ENCODE measurements at places on chromosomes 2 and 18. TPM values are rescaled to one million over a fixed set of nuclear protein-coding genes. Genes with fewer than 3 reads are reported as not detected.

RTP5 gene
- total RNA-seq, result 2.5 TPM

THUMPD2 gene
- 30.3 TPM for total RNA-seq

TRIM43 gene
- not detected for total RNA-seq

CCDC74A gene
- 4.1 TPM for total RNA-seq

DNAH7 gene
- 16.5 TPM for total RNA-seq

TMEFF2 gene
- 50.4 TPM for total RNA-seq

IL1A gene
- not detected for total RNA-seq

CRYGC gene
- not detected for total RNA-seq

HIBCH gene
- total RNA-seq, result 19.2 TPM

TTR gene
- 0.31 TPM for total RNA-seq

EMILIN1 gene
- 4.5 TPM for total RNA-seq

FER1L5 gene
- 0.47 TPM for total RNA-seq

GRCh38 chr2:26382564-26382963 lies 19.2 kb upstream of the DRC1 start:
- DNase-seq, result no peak

DNA sequence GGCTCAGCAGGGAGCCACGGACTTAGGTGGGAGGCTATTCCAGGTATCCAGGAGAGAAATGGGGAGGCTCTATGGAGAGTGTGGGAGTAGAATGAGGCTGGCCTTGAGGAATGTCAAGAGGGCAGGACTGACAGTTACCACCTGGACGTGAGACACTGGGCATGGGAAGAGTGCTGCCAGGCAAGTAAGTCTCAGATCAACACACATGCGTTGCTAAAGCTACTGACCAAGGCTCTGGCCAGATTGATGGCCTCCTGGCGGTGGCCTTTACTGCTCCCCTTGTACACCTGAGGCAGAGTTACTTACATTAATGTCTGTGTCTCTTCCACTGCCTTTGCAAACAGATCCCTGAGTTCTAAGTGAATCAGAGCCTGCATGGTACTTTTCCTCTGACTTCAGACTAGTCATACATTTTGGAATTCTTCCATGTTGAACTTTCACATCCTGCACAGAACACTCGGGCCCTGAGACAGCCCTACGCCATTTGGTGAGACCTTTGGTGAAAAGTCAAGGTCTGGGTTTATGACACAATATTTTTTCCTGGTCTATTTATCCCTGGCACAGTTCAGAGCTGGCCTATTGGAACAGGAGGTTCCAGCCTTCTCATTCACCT lies 398.8 kb upstream of the TRIB2 start:
- no peak for DNase-seq

DNA sequence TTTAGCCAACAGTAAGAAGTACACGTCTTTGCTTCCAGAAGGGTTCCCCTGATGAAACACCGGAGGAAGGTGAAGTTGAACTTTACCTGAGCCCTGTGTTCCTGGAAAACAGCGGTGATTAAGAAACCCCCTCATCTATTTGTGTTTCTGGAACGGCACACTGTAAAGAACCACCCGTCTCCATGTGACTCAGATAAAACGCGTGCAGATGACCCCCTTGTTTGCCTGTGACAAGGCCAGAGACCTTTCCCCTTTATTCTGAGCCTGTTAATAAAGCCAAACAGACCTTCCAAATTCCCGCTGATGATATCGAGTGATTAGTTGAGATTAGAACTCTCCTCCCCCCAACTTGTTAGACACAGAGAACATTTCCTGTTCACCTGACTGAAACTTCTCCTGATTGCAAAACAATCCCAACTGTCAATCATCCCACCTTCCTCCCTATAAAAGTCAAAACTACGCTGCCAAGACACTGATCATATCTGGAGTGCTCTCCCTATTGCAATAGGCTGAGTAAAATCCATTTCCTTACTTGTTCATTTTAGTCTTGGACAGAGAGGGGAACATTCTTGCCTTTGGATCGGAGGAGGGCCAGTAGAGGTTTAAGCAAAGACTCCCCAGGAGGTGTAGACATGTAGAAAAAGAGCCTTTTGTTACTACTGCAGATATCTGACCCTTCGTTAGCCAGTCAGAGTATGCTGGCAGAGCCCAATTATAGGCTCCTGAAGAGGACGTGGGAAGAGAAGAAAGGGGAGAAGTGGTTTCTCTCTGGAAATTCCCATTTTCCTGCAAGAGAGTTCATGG lies 914 bp upstream of the IWS1 start:
- no peak for DNase-seq

GRCh38 chr2:64698668-64699444 lies 45.1 kb upstream of the SERTAD2 start:
- DNase-seq, result no peak

DNA sequence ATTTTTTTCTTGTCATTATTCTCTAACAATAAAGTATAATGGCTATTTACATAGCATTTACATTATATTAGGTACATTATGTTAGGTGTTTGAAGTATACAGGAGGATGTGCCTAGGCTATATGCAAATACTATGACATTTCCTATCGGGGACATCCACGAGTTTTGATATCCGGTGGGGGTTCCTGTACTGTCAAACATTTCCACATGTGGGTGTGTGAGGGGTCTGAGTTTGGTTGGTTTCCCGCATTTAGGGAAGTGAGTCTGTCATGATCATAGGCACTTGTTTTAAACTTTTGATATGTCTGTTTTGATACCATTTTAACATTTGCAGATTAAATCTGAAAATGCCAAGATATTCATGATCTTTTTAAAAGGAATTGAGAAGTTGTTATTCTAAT lies 76.0 kb downstream of the CEP192 start:
- DNase-seq, result no peak

DNA sequence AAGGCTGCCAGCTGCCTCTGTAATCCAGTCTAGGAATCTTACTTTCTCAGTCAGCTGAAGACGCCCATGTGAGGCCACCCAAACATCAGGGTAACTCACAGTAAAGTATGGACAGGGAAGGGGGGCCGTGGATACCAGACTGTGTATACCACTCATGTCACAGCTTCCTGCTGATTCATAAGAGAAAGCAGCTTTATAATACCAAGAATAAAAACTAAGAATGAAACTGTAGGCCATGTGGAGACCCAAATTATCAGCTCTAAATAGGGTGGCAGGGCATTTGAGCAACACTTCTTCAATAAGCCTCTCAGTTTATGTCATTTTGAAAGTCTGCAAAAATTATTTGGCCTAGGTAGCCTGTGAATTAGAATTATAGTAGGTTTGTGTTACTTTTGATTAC lies 115.0 kb upstream of the CDCA7 start:
- DNase-seq, result no peak

DNA sequence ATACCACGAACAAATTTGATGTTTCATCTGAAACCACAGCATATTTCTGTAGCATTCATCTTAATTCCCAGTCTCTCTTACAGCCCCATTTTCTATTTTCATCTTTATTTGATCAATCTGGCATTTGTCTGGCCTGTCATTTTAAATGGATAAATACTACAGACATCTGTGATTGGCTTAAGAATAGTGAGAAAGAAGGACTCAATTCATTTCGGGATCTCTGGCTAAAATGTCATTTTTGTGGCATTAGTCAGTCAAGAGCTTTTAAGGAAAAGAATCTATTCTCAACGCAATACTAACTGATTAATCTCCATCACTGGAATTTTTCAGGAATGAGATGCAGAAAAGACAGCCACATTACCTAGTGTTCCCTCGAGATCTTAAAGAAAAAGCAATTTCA lies 585.9 kb downstream of the IRS1 start:
- no peak for DNase-seq

GRCh38 chr2:104050656-104051242 lies 803.2 kb upstream of the POU3F3 start:
- no peak for DNase-seq

DNA sequence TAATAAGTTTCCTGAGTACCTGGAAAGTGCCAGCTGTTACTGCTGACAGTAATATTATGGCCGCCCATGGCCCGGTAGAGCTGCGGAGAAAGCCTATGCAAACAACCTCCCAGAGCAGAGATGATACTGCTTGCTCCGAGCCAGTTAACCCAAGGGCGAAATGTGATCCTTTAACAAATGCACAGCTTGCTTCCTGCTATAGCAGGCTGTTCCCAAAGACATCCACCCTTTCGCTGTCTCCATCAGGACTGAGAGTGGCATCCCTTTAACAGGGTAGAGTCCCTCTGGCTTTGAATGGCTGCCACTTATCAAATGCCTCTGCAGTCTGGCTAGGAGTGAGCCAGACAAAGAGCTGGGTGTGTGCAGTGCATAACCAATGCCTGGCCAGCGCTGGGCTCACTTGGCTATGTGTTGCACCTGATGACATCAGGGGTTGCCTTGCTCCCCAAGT lies 69.7 kb upstream of the DAPL1 start:
- DNase-seq, result no peak

DNA sequence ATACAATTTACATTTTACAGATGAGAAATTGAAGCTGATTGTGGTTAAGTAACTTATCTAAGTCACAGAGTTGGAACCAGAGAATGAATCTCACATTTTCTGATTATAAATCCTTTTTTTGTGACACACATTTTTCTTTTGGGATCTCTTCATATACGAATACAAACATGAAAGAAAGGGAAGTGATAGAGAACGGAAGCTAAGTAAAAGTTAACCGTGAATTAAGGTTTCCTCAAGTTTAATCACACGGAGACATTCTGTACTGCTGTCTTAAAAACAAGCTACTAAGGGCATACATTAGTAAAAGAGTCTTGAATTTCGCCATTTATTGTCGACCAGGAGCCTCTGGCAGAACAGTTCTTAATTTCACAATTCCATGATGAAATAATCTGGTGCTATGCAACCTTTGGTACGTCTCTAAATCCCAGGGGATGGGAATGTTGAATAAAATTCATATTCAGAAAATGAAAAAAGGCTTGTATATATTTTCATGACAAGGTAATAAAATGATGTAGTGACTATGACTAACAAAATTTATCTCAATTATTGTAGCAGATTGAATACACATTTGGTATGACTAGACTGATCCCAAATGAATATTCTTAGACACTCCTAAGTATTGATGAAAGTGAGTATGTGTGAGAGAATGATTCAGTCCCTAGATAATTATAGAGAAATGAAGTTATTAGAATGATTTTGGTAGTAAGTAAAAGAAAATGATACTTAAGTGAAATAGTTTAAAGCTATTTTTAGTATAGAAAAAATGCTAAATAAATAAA lies 40.3 kb upstream of the ZSWIM2 start:
- DNase-seq, result no peak

DNA sequence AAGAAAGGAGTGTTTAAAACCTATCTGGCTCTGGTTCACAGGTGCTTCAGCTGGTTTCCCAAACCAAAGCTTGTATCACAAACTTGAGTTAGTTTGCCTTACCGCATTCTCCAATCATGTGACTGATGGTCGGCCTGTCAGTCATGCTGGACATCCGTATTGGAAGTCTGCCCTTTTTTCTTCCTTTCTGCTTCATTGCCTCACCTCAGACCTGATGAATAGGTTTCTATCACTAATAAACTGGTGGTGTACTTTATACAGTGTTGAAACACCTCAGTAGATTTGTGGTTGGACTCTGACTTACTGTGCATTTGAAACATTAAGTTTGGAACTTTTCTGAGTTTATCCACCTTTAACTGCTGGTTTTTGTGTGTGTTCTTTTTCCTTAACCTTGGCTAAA lies 84.1 kb downstream of the R3HDM1 start:
- no peak for DNase-seq

DNA sequence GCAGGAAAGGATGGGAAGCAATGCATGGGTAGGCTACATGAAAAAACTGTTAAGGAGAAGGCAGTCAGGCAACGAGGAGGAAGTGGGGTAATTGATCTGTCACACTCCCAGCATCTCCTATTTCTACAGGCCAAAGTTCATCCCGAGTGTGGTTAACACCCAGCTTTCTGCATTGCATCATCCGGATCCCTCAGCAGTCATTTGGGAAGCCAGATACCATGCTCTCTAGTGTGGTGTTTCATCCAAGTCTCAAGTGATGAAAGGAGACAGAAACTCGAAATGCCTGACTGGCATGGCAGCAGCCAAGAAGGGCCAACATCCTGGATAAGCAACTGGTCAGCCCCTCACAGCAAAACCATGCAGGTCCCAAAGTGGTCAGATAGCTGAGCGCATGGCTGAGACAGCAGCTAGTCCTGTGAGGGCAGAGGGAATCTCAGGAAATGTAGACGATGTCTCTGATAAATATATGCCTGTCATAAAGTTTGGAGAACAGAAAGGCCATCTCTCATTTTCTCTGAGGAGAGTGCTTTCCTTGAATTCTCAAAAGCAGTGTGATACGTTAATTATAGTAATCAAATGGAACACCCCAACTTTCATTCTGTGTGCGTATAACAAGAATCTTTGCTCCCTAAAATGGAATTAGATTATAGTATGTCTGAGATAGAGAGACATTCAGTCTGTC lies 24.8 kb upstream of the HNRNPA3 start:
- DNase-seq, result no peak

GRCh38 chr18:8726963-8727705 lies 21.8 kb downstream of the MTCL1 start:
- no peak for DNase-seq

DNA sequence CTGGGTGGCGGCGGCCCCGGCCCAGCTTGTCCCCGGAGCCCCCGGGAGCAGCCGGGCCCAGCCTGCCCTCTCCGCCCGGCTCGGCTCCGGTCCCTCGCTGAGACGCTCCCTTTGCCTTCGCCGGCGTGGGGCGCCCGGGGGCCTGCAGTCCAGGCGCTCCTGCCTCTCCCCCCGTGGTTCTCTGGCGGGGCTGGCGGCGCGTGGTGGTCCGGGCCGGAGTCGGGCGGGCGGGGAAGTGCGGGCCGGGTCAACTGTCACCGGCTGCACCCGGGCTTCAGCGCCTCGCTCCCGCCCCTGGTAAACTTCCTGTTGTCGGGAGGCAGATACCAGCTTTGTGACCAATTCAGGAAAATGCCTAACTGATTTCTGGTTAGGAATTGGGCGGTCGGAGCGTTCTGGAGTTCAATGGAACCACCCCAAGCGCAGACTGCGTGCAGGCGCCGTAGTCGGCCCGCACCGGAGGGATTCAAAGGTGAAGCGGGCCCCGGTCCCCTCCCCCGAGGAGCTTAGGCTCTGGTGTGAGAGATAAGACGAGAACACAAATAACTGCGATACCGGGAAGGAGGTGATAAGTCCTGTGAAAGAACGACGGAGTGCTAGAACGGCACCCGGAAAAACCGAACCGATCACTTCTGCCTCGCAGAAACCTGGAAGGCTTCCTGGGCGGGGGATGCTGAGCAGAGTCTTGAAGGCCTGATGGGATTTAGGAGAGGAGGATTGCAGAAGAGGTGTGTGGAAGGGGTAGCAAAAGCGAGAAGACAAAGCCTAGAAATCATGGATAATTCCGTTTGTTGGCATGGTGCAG lies 891 bp downstream of the CAB39 start:
- peak; percentile 7 for DNase-seq

DNA sequence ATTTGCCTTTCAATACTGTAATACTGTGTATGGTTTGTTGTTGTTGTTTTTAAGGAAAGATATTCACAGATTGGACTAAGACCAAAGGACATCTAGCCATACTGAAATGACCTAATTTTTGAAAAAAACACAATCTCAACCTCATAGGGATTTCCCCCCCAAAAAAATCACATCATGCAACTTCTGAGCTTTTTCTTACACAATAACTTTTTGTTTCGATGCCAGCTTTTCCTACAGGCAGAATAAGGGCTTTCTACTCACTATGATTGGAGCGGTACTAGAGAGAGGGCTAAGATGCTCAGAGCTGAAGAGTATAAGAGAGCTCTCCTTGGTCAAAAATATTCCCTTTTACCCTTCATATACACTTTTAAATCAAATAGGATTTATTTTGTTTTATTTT lies 32.4 kb upstream of the SLC3A1 start:
- no peak for DNase-seq

- DNase-seq, result no peak
Measured at GRCh38 chr18:54714851-54715250, 113.4 kb upstream of the RAB27B start.

- DNase-seq, result no peak
Measured at GRCh38 chr2:222637067-222637466, 18.8 kb downstream of the FARSB start.

Data from occipital lobe (tissue), 3 donors.